ENCODE measurements at places on chromosomes 2 and 18.

DNA sequence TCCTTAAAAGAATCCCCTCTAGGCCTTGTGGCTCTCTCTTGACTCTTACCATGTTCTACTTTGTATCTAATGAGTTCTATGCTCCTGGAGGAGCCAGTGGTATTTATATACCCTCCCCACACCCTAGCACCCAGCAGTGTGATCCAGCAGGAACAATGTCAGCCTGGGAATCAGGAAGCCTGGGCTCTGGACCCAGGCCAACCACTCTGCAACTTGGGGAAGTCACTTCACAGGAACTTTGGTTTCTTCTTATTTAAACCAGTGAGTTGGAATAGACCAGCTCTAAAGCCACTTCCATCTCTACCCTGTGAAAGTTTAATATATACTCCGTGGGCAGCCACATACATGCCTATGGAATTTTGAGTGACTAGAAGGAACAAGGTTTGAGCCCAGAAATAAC lies 11.6 kb upstream of the SPTBN1 start:
- H3K27ac ChIP-seq = no peak overlapping the region
- no peak for DNase-seq
- no peak overlapping the region for H3K4me3 ChIP-seq
- H3K27me3 ChIP-seq = no peaks in the 10 kb centered on the region
- no peaks in the 10 kb centered on the region for H3K36me3 ChIP-seq

- peak overlapping the region; percentile 40 for H3K4me3 ChIP-seq
- peaks cover 11% of the 10 kb centered on the region for H3K27me3 ChIP-seq
- H3K4me1 ChIP-seq = peaks cover 8% of the 10 kb centered on the region
- H3K36me3 ChIP-seq = no peaks in the 10 kb centered on the region
- H3K27ac ChIP-seq = no peak overlapping the region
Measured at GRCh38 chr2:60735496-60736250, 20.4 kb upstream of the PAPOLG start.

- H3K27ac ChIP-seq = no peak overlapping the region
- H3K4me3 ChIP-seq = no peak overlapping the region
- no peaks in the 10 kb centered on the region for H3K27me3 ChIP-seq
- H3K4me1 ChIP-seq = no peaks in the 10 kb centered on the region
Measured at GRCh38 chr2:198136142-198136541, 331.7 kb downstream of the PLCL1 start.

DNA sequence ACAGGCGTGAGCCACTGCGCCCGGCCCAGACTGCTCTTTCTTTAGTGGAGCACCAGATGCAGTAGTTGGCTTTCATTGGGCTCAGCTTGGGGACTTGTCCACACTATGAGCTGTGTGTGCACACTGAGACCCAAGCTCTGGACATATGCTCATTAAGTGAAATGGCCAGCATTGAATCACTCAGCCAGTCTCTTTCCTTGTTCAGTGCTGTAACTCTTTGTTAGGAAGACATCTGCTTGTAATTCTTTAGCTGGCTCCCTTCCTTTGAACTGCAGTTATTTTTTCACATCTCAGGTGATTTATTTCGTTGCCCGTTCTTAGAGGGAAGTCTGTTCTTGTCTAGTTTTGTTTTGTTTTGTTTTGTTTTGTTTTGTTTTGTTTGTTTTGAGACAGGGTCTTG lies 70.5 kb downstream of the CAB39 start:
- peaks cover 15% of the 10 kb centered on the region for H3K4me1 ChIP-seq
- no peak for DNase-seq
- H3K4me3 ChIP-seq = no peak overlapping the region
- no peak overlapping the region for H3K27ac ChIP-seq
- peaks cover 20% of the 10 kb centered on the region for H3K36me3 ChIP-seq

GRCh38 chr2:201203916-201204654 lies 21.1 kb downstream of the CASP10 start:
- no peak overlapping the region for H3K4me3 ChIP-seq
- H3K27me3 ChIP-seq = no peaks in the 10 kb centered on the region
- peaks cover 18% of the 10 kb centered on the region for H3K4me1 ChIP-seq
- peaks cover 46% of the 10 kb centered on the region for H3K36me3 ChIP-seq
- no peak for DNase-seq

DNA sequence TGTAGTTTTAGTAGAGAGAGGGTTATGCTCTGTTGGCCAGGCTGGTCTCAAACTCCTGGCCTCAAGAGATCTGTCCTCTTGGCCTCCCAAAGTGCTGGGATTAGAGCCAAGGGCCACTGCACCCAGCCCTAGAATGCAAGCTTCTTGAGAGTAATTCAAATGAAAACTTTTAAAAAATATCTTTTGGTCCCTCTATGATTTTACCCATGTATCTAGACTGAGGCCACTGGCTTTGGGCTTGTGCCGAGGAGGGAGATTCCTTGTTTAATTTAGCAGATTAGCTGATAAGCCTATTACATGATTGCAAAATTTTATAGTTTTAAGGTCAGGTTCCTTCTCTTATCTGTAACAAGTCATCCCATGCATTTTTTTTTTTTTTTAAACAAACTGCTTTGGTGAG lies 59.5 kb upstream of the CCDC195 start:
- peaks cover 80% of the 10 kb centered on the region for H3K36me3 ChIP-seq
- no peaks in the 10 kb centered on the region for H3K4me1 ChIP-seq
- no peaks in the 10 kb centered on the region for H3K27me3 ChIP-seq
- H3K27ac ChIP-seq = no peak overlapping the region

Data from CD14-positive monocyte (primary cell).